ENCODE measurements at places on chromosomes 13 and 19.

DNA sequence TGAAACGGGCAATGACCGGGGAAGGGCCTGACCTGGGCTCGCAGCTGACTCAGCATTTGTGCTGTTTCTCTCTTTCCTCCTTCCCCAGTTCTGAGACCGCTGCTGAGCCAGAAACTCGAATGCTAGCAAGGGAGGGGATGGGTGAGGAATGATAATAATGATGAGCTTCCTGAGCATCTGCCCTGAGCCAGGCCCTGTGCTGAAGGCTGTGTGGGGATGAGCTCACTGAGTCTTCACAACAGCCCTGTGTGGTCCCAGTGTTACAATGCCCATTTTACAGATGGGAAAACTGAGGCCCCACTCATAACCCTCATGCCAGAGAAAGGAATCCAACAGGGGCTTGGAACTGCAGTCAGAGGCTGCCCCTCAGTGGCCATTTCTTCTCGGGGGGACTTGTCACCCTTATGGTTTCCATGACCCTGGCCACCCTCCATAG, 8.1 kb downstream of the SULT2B1 start:
- DNase-seq = no peak

DNA sequence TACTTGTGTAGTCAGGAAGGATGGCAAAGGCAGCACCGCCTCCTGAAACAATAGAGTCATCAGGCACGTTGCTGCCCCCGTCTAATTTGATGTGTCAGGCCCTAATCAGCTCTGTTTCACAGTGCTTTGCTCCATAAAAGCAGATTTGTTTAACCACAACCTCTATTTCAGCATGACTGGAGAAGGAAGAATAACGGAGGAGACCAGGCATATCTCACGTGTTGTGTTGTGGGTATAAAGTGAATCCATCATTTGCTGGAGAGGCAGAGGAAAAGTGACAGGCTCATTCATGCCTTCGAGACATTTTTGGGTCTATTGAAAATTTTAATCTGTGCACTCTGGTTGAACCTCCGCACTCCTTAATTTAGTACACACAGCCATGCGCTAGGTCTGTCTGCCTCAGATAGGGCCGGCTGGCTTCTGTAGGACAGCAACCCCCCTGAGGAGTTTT, 940.4 kb upstream of the SLC10A2 start:
- DNase-seq = no peak

DNA sequence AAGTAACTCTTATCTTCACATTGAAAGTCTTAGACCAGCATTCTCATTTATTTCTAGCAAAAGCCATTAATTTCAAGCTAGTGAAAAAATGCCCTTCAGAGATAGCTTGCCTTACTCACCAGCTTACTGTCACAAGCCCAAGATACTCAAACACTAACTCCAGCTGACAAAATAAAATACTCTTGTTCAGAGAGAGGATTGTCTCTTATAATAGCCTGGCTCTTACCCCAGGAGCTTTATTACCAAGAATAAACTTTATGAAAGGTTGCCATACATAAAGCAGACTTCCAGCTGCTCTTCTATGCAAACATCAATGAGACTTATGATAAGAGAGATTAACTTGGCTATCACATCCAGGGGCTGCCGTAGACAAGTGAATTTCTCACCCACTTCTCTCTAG, 53.6 kb downstream of the XPO4 start:
- DNase-seq = no peak

DNA sequence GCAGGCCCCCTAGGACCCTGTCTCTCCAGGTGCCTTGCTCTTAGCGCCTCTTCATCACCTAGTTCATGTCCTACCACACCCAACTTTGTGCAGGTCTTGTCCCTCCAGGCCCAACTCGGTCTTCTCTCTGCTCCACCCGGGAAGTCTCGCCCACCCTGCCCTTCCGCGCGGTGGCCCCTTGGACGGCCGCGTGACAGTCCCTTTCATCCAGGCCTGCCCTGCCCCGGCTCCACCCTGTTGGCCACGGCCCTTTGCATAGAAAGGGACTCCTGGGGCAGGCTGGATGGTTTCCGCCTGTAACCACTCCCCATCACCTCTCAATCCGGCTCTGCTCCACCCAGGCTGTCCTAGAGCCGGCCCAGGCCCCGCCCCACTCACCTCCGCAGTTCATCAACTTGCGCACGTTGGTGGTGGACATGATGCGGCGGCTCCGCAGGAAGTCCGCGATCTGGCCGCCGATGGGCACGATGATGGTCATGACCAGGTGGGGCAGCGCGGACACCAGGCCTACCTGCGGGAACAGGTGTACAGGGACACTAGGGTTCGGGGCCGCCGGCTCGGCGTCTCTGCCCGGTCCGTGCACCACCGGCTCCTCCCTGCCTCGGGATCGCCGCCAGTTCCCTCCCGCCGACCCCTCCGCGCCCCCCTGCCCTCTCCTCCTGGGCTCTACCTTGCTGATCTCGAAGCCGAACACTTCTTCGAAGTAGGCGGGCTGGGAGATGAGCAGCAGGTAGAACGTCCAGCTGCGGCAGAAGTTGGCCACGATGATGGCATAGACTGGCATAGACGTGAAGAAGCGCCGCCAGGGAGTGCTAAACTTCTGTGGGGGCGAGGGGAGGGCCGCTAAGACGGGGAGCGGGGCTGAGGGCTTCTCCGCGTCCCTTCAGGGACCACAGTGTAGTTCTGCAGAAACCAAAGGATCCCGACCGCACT, 7.2 kb downstream of the GFY start:
- DNase-seq = no peak

DNA sequence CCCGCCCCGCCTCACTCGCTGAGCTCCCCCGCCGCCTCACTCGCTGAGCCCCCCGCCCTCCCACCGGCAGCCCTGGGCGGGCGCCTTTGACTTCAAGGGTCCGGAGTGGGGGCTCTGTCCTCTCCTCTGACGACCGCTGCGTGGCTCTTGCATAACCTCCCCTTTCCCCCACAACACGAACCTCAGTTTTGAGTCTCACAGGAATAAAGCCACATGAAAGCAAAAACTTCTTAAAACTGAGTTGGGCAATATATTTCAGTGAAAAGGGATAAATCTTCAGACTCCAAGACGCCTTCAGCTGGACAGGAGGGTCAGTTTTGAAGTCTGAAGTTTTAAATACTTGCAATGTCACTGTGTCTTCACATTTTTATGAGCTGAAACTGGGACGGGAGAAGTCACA, 70.6 kb upstream of the C13orf46 start:
- DNase-seq = no peak

- peak; percentile 53 for DNase-seq
These were observed 2.7 kb downstream of the UHRF1 start for GRCh38 chr19:4911786-4912672.

DNA sequence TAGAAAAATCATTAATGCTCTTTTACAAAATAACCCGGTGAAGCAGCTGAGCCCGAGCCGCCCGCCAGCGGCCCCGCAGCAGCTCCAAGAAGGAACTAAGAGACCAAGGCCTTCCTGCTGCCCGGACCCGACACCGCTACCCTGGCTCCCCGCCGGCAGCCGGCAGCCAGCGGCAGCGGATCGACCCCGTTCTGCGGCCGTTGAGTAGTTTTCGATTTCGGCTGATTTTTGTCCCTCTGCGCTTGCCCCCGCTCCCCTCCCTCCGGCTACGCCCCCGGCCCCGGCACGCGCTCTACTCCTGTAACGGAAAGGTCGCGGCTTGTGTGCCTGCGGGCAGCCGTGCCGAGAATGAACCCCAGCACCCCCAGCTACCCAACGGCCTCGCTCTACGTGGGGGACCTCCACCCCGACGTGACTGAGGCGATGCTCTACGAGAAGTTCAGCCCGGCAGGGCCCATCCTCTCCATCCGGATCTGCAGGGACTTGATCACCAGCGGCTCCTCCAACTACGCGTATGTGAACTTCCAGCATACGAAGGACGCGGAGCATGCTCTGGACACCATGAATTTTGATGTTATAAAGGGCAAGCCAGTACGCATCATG, at the start of gene PABPC3:
Gene PABPC3, plus strand, starts transcription at position 286 of the 603 bp plus-strand sequence. Its CDS starts 63 bp downstream, at position 349.
- DNase-seq = no peak

GRCh38 chr13:28411831-28412353, 83.0 kb downstream of the FLT1 start:
- no peak for DNase-seq

DNA sequence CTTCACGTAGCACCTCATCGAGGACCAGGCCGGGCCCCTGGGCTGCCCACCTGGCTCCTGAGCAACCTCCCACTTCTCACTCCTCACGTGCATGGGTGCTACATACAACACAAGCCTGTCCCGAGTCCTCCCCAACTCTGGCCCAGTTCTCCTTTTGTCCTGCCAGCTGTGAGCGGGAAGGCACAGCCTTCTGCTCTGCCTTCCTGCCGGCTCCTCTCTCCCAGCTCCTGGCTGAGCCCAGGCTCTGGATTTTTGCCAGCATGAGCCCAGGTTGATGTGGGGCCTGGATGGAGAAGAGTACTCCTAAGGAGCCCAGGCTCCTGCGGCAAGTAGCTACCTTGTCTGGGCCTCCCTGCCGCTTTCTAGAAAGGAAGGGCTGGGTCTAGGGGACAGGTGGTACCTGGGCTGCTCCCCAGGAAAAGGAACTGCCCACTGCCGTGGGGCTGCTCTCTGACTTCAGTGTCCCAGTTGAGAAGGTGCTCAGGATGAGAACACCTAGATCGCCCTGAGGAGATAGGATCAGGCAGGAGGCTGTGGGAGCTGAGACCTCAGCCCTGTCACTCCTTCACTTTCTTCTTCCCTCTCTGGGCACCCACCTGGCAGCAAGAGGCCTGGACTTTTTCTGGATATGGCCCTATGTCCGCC, 23.6 kb downstream of the LYL1 start:
- no peak for DNase-seq

DNA sequence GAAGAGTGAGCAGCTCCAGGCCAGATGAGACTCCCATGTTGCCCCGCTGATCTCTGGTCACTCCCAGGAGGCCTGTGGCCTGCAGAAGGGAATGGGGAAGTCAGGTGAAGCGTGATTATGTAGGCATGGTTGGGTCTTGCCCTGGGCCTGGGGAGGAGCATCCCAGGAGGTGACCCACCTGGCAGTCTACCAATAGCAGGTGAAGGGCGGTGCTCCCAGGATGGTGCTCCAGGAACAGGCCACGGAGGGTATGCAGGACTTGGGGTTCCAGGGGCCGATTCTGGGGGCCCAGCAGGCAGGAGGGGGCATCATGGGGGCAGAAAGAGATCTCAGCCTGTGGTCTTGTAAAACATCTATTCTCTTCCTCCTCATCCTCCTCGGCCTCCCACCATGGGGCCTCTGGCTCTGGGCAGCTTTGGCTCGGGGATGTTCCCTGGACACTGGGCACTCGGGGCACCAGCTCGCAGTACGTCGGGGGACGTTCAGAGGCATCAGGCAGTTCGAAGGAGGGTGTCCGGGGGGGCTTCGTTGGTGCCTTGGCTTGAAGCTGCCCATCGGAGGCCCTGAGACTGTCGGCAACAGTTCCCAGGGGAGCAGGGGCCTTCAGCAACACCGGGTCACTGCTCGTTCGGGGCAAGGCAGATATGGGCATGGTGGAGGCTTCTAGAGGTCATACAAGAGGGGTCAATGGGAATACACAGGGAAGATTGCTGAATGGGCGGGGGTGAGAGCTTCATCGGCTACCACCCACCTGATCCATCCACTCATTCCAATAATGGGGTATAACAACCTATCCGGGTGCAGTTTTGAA, 12.4 kb downstream of the SH2D3A start:
- DNase-seq = no peak

- no peak for DNase-seq
These were observed 137.2 kb upstream of the DACH1 start for GRCh38 chr13:72004246-72004645.

- DNase-seq = no peak
These were observed 256.4 kb upstream of the SOX21 start for GRCh38 chr13:94968757-94969086.

DNA sequence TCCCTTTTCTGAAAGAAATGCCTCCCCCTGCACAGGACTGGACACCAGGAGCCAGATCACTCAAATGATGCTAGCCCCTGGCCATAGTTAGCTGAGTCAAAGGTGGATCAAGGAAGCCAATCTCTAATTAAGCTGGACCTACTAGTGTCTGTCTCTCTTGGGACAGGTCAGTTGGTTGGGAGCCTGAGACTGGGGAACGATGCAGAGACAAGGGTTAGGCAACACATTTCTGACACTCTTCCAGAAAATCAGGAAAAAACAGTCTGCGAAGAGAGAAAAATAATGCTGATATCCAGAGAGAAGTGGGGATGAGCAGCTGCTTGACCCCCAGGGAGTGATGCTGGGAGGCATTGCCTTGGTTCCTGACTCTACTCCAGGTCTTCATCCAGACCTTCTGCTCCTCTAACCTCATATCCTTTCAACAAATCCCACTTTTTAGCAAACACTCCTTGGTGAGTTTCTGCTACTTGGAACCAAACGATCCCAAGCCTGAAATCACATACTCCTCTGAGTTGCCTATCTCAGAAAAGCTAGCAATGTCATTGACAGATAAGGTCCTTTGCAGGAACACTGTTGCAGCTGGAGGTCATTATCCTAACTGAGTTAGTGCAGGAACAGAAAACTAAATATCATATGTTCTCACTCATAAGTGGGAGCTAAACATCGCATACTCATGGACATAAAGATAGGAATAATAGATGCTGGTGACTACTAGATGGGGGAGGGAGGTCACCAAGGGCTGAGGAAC, 369.7 kb downstream of the COG6 start:
- no peak for DNase-seq

GRCh38 chr13:53821632-53822031, 793.0 kb downstream of the OLFM4 start:
- DNase-seq = no peak

DNA sequence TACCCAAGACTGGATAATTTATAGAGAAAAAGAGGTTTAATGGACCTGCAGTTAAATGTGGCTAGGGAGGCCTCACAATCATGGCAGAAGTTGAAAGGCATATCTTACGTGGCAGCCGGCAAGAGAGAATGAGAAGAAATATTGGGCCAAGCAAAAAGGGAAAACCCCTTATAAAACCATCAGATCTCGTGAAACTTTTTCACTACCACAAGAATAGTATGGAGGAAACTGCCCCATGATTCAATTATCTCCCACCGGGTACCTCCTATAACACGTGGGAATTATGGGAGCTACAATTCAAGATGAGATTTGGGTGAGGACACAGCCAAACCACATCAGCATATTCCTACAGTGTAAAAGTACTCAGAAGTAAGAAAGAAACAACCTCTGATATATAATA, 4.7 kb upstream of the KBTBD7 start:
- no peak for DNase-seq

DNA sequence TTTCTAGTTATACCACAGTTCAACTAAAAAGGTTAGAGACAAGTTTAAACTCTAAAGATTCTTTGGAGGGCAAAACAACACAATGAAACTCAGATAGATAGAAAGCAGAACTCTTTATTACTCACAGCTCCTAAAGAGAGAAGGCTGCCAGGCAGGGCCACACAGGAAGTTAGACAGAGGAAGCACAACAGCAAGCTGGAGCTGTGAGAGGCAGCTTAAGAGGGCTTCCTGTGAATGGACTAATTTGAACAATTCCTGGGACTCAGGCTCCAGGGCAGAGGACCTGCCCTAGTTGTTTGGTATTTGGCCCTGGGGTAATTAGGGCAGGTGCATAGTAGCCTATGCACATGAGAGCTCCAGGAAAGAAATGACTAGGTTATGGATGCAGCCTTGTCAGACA, 803.6 kb downstream of the DIAPH3 start:
- no peak for DNase-seq

Measured in T-helper 9 cell (primary cell).